ENCODE measurements at places on chromosomes 12 and 14.

DNA sequence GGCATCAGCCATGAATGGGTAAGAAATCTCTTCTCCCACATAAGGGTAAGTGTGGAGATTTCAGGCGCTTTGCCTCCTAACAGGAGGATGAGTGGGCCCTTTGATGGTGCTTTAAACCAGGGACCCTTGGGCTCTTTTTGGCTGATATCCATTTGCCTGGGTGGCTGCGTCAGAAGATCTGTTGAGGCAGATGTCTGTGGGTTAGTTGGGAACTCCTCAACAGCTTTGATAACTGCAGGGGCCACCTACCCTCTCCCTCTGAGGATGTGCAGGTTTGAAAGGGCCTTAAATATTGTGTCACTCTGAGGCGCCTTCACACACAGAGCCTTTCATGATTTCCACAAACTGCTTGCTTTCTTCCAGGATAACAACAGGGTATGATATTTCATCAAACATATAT lies 210.7 kb downstream of the PPM1H start:
- DNase-seq, result no peak

- DNase-seq, result no peak
Measured at GRCh38 chr12:56954057-56954957, 3.1 kb downstream of the RDH16 start.

DNA sequence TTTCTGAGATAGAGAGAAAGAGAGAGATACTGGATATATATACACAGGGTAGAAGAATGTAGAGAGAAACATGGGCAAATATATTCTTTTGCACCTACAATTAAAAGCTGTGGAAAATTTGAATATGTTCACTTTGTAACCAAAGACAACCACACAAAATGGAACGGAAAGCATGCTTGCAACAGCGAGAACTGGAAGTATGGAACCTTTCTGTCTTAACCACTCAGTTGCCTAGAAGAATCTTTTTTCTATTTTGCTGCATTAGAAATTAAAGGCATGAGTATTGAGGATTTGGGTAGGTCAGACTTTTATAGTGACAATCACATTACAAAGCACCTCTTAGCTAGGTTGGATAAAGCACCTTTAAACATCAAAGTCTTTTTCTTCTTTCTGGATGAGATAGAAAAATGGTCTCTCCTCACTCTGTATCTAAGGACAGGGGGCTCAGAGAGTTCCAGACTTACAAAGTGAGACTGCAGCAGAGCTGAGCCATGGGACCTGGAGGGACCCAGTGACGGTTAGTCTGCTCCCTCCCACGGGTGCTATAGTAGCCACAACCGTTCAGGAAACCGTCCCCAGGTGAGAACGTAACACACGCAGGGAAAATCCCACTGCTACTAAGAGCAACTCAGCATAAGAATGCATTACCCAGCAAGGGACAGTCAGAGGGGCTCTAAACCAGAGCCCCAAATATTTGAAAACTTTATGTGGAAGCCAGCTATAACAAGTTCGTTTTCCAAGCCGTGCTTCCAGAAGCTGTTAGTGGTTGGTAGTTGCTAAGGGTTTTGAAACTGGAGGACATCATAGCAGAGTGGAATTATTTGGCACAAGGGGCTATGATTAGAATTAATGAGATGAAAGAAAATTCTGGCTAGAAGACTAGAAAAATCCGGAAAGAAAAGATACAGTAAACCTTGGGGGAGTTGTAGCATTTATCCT lies 97.1 kb downstream of the DAD1 start:
- DNase-seq, result no peak

GRCh38 chr14:102878970-102879460 lies 43.4 kb upstream of the AMN start:
- no peak for DNase-seq

DNA sequence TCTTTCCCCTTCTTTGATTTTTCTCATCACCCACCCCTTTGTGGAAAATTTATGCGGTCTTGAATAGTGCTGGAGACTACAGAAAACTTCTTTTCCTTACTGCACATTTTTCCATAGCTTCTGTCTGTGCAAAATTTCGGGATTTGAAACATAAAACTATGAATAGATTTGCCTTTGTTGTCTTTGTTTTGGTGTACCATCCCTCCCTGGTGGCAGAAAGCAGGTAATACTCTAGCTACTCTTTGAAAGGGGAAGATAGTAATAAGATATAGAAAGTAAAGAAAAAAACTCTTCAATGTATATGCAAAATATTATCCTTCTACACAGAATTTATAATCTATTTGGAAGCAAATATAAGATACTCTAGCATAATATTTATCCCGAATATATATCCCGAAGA lies 79.1 kb upstream of the LMO3 start:
- no peak for DNase-seq

- DNase-seq, result no peak
Measured at GRCh38 chr12:21710958-21711775, 53.5 kb upstream of the LDHB start.

DNA sequence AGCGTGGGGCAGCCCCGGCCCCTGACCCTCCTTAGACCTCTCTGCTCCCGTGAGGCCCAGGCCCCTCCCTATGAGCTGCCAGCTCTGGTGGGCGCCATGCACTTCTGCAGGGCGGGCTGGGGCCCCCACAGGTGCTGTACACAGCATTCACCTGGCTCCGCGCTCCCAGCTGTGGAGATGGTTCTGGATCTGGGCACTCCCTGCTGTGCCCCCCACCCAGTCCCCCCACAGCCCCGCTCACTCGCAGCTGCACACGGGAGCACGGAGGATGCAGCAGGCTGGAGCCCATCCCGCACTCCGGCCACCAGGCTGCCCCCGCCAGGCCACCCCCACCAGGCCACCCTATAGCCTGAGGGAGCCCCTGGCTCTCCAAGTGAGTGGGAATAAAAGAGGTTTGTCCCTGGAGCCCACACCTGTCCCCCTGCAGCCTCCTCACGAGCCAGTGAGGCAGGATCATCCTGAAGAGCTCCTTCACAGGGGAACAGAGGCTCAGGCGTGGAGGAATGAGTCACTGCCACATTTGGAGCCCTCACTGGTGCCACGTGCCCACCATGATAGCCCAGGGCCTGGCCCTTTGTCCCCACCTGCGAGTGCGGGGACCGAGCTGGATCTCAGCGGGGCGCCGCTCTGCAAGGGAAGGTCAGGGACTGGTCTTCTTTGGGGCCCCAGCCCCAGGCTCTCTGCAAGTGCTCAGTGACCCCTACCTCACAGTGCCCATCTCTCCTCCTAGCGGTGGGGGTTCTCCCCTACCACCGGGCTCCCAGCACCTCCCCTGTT lies 1.9 kb downstream of the ADSS1 start:
- DNase-seq, result no peak

GRCh38 chr14:69587389-69587788 lies 12.7 kb upstream of the CCDC177 start:
- no peak for DNase-seq

Data from activated T-cell treated with anti-CD3 and anti-CD28 coated beads for 24 hours (primary cell).